ENCODE measurements at places on chromosomes 13 and 19.

- DNase-seq = no peak
Measured at GRCh38 chr13:83691966-83692365, 190.3 kb downstream of the SLITRK1 start.

DNA sequence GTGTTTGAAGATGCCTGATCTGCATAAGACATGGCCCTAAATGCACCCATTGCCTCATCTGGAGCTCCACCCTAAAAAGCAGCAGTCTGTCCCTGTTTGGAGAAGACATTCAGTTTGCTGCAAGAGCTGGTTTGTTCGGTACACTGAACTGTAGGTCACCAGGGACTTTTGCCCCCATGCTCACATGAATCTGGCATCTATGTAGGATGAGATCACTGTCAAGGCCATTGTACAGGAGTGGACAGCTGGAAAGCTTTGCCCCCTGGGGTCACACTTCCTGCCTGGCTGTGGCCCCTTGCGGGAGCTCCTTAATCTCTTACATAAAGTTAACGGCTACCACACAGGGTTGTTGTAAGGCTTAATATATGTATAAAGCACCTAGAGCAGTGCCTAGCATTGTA is 73.0 kb downstream of the IPO5 start:
- no peak for DNase-seq

DNA sequence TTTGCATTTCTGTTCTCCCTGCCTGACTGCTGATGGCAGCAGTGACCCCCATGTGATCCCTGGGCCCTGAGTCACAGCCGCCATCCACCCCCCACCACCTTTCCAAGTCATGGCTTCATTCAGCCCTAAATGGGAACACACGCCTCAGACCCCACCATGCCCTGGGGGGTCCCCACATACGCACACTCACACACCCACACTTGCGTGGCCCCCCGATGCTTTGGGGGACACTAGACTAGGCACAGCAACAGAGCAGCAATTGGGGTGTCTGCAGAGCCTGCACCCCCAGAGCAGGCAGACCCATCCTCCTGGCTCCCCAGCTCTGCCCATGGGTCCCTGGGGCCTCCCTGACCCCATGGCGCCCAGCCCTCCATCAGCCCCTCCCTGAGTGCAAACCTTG is 5.5 kb upstream of the ISYNA1 start:
- no peak for DNase-seq

DNA sequence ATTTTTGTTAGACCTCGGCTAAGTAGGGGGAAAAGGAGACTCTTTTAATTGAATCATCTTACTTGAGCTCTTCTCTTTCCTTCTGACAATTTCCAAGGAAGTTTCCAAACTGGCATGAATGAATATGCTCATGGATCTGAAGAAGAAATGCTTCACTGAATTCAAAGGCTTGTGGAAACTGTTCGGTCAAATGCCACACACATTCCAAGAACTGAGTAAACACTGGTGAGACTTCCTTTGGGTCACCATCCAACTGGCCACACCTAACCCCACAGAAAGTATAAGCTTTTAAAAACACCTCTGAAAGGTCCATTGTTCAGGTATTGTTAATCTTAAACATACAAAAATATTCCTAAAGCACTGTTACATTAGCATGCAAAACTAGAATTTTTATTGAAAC is 33.6 kb downstream of the MTMR6 start:
- DNase-seq = no peak

DNA sequence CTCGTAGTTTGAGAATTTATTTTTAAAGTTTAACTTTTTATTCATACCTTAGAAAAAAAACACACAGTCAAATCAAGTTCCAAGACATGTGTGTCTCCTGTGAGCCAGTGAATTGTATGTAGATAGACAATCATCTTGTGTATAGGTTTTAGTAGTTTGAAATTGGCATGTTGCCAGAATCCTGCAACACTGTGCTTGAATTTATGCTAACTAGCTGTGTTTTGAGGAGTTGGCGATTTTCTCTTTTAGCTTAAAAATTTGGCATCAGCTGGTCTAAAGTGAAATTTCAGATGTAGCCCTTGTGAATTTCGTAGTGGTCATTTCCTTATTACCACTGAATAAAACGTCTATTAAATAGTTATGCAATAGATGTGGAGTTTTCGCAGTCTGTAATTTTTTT is 213.2 kb downstream of the ATP8A2 start:
- DNase-seq = peak; percentile 1
